ENCODE measurements at places on chromosomes 6 and 20.

DNA sequence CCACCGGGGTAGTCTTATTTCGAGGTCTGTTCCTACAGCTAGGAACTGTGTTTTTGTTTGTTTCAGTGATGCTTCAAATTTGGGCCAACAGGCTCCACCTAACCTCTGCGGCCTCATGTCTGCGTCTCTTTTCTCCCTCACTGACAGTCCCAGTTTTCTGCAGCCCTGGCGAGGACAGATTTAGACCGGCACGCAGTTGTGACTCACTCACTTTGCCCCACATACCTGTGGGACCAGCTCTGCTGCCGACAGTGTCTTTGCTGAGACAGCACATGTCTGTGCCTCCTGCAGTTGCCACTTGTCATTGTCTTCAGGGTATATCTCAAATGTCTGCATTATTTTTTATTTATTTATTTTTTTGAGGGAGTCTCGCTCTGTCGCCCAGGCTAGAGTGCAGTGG lies 29.2 kb downstream of the OSBPL2 start:
- DNase-seq, result no peak

GRCh38 chr6:24883618-24884017 lies 52.1 kb downstream of the RIPOR2 start:
- DNase-seq, result no peak

DNA sequence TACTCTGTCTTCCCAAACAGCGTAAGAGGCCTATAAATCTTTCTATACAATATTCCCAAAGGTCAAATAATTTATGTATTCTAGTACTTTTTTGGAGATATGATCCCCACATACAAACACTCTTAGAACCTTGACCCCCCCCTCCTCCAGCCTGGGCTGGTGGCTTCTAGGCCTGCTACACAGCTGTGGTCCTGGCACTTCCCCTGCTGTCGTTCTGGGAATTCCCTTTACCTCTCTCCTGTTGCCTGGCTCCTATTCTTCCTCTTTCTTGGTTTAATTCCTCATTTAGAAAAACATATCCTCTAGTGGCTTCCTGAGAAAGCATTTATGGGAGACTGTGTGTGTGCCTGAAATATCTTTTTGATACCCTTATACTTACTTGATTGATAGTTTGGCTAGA lies 4.1 kb upstream of the TXLNB start:
- no peak for DNase-seq

- DNase-seq, result no peak
These were observed 326.7 kb downstream of the SYNE1 start for GRCh38 chr6:152310371-152310954.

DNA sequence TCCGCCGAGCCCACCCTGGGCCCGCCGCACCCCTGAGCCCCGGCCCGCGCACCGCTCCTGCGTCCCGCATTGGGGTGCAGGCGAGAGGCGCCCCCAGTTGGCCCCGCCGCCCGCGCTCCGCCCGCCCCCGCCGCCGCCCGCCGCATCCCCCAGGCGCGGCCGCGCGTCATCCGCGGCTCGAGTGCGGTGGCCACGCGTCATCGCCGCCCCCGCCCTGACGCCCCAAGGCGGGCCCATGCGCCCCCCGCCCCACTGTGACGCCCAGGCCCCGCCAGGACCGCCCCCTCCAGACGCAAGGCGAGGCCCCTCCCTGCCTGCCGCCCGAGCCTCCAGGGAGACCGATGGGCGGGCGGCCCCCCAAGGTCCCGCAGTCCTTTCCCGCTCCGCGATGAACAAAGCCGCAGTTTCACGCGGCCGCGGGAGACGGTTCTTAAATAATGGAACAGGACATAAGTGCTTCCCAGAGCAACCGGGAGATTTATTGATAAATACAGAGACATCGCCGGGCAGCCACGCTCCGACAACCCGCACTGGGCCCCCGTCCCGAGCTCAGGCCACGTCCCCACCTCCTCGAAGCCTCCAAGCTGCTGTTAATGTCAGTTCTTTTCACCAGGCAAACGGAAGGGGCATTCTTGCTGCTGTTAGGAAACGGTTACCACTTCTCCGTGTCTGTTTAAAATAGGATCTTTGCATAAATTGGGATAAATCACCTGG lies at the start of gene ANKRD60:
TSS of gene ANKRD60 (minus strand) at position 170 of the 714 bp plus-strand sequence. CDS start at position 170, 0 bp downstream.
- DNase-seq, result no peak

- DNase-seq, result no peak
These were observed 371.7 kb upstream of the SASH1 start for GRCh38 chr6:147970970-147971369.

DNA sequence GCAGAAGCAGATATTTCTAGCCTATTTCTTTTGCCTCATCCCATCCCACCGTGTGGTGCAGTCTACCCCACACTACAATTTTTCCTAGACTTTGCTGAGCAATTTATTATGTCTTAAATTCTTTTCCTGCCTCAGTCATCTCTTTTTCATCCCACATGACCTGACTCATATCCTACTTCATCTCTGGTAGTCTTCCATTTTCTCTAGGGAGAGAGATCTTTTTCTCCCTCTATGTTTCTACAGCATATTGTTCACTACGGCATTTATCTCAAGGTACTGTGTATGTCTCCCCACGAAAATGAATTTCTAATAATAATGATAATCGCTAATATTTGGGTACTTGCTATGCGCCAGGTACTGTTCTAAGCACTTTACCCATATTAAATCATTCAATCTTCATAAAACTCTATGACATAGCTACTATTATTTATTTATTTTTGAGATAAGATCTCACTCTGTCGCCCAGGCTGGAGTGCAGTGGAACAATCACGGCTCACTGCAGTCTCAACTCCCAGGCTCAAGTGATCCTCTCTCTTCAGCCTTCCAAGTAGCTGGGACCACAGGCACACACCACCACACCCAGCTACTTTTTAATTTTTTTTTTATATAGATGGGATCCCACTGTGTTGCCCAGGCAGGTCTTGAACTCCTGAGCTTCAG lies 15.6 kb downstream of the PDSS2 start:
- DNase-seq, result no peak

DNA sequence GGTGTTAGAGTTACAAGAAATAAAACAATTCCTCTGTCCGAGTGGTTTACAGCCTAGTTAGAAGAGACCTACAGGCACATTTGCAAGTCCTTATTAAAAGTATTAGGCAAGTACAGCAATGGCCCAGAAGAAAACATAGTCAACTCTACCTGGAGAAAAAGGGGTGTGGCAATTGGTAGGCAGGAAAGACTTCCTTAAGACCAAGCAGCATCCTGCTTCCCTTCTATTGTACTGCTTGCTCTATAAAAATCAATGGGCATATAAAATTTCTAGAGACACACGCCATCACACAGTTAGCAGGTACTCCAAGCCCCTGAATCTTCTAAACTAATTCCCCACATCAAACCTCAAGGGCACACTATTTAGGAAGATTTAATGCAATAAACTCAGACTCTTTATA lies 185.6 kb downstream of the ATXN1 start:
- DNase-seq, result no peak

DNA sequence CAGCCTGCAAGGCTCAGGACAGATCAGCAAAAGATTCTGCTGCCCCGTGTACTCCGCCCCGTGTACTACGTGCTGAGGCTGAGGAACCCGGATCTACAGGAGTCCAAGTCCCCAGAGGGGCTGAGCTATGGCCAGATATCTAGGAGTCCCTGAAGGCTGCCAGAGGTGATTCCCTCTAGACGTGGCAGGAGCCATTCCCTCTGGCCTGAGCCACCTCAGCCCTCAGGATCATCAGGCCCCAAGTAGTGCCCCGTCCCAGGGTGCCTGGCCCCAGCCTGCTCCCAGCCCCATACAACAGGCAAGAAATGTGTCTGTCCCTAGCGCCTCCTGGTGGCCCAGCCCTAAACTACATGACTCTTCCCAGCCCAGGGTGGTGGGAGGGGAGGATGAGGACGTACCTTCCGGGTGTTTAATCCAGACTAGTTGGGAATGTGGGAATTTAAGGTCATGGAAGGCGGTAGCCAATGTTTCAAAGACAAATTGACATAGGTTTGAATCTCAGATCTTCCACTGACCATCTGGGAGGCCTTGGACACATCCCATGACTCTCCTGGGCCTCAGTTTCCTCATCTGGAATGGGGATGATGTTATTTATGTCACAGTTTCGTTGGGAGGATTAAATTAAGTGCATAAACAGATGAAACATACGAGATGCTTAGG lies 49.4 kb upstream of the PTPN1 start:
- DNase-seq, result peak; percentile 55

DNA sequence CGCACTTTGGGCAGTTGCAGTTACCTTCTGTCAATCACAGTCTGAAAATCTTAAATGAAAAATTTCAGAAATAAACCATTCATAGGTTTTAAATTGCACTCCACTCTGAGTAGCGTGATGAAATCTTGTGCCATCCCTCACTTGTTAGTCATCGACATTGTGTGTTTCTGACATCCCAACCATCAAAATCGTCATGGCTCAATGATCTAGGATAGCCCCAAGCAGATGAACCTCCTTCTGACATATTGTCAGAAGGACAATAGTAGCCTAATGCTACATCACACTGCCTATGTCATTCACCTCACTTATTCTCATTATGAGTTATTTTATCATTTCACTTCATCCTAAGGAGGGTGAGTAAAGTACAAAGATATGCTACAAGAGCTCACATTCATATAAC lies 284.8 kb downstream of the PTPRK start:
- no peak for DNase-seq

DNA sequence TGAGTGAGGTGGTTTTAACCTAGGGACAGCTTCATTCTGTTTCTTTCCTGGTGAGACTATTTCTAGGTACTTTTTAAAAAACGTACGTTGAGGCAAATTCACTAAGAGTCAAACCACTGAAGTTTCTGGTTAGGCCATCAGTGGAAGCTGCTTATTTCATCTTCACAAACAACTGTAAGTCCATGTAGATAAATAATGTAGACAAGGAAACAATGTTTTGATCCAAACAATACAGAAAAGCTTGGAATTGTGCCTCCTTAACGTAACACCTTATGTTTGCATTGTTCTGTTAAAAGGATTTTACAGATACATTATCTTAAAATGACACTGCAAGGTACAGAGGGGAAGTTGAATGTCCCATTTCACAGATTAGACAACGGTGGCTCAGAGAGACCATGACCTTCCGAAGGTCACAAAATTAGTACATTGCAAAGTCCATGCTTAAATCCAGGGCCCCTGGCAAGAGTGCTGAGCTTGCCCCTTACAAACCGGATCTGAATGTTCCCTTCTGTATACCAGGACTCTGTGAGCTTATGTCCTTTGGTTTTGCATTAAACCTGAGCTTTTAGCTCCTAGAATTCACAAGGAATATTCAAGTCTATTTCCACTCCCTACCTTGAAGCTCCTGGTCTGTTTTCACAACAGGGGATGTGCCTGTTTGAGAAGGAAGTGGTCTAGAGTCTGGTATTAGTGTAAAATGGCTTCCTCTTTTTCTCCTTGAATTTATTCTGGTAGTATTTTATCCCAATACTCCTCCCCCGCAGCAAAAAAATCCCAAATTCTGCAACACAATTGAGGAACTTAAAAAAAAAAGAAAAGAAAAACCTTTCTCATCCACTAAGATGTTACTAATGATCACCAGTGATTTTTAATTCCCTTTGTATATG lies 28.9 kb upstream of the ZNF217 start:
- DNase-seq, result no peak

DNA sequence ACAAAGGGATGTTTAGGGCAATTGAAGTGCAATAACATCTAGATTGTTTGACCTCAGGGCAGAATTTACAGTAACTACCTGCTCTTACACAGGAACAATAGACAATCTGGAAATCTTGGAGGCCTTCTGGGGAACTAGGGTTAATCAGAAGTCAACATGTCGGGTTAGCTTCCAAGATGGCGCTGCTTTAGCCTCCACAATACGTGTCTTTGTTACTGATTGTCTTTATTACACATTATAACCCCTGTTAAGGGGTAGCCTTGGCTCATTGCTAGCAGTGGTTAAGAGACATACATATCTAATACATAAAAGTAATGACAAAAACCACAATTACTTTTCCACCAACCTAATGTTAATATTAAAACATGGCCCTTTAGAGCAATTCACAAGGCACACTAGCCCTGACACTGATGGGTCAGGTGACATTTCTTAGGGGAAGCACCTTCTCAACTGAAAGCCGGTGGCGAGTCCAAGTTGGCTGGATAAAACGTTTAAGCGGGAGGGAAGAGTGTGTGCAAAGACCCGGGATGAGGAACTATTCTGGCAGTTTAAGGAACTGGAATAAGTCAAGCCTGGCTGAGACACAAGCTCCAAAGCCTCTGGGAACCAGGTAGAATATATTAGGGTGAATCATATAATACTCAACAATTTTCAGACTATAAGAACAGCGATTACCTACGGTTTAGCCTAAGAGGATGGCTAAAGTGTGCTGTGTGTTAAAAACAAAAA lies 236.9 kb downstream of the BCAS1 start:
- DNase-seq, result no peak
